ENCODE measurements at places on chromosomes 3 and 15.

- no peak for DNase-seq
Observed at GRCh38 chr15:90650117-90650955, 66.8 kb upstream of the BLM start.

- peak; percentile 46 for DNase-seq
Observed at GRCh38 chr15:74402873-74403587, 30.7 kb downstream of the SEMA7A start.

DNA sequence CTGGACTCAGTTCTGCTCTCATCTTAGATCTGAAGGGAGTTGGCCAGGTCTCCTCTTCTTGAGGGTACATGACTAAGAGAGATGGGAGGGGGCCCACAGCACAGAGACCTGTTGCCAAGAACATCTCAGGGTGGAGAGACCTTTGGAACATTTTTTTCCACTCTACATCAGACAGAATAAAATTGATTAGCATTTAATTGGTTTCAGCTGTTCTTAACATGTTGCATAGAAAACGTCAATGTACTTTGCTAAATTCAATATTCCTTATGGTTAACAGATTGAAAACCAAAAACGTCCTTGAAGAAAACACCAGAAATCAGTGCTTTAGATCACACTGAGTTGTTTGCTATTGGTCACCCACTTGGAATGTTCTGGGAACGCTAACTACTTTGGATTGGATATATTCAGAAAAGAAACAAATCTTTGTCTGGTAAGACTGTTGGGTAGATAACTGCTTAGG is 36.4 kb upstream of the FSTL1 start:
- no peak for DNase-seq

DNA sequence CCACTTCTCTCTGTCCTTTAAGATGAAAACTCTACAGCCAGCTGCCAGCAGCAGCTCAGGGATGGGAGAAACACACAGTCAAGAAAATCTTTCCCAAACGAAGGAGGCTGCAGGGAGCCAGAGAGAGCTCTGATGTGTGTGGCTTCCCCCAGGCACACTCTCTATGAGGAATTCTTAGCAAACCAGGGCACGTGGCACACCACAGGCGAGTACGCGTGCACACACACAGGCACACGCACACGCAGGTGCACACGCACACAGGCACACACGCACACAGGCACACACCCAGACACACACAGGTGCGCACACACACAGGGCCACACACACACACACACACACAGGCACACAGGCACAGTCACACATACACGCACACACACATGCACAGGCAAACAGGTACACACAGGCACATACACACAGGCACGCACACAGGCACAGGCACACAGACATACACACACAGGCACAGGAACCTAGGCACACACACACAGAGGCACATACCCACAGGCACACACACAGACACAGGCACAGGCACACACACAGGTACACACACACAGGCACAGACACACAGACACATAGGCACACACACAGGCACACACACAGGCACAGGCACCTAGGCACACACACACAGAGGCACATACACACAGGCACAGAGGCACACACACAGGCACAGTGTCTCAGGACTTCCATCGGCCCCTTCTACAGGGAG is 91.5 kb upstream of the ATP2B2 start:
- DNase-seq = no peak

- DNase-seq = no peak
Observed at GRCh38 chr3:153976891-153977554, 144.2 kb upstream of the ARHGEF26 start.

GRCh38 chr15:68986322-68986721 is 28.2 kb upstream of the NOX5 start:
- no peak for DNase-seq

GRCh38 chr15:56187665-56188064 is 56.0 kb downstream of the RFX7 start:
- no peak for DNase-seq
